ENCODE measurements at places on chromosomes 3 and 15. TPM values are rescaled to one million over a fixed set of nuclear protein-coding genes. Genes with fewer than 3 reads are reported as not detected.

FGD5 gene
- not detected for total RNA-seq

TRH gene
- not detected for total RNA-seq

ABHD17C gene
- 69.7 TPM for total RNA-seq

WDR76 gene
- total RNA-seq = 7.8 TPM

MITF gene
- 47.7 TPM for total RNA-seq

LSAMP gene
- total RNA-seq = 0.90 TPM

COMMD2 gene
- total RNA-seq = 77.1 TPM

DNA sequence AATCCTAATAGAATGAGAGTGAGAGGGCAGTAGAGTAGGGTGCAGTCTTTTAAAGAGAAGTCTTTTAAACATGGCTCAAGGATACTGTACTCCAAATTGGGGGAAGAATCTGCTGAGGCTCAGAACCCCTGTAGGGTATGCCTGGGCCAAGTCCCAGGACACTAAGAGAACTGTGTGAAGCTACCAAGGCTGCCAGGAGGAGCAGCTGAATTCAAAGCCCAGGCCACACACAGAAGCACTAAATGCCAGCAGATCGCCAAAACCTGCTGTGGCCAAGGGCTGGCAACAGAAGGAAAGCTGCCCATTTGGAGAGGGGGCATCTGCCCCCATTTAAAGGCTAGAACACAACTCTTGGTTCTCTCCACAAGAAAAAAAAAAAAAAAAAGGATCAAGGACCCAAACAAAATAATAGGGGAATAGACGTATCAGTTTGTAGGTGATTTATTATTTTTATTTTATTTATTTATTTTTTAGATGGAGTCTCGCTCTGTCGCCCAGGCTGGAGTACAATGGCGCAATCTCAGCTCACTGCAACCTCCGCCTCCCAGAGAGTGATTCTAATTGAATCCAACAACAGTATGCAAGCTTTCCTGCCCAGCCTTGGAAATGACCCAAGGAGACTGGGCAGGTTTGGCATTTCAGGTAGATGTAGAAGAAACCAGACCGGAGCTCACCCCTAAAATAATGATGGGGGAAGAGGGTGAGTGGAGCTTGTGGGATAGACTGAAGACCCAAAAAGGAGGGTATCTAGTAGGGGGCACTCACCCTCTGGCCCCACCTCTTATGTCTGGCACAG, 279.0 kb upstream of the WNT5A start:
- no peak for DNase-seq

DNA sequence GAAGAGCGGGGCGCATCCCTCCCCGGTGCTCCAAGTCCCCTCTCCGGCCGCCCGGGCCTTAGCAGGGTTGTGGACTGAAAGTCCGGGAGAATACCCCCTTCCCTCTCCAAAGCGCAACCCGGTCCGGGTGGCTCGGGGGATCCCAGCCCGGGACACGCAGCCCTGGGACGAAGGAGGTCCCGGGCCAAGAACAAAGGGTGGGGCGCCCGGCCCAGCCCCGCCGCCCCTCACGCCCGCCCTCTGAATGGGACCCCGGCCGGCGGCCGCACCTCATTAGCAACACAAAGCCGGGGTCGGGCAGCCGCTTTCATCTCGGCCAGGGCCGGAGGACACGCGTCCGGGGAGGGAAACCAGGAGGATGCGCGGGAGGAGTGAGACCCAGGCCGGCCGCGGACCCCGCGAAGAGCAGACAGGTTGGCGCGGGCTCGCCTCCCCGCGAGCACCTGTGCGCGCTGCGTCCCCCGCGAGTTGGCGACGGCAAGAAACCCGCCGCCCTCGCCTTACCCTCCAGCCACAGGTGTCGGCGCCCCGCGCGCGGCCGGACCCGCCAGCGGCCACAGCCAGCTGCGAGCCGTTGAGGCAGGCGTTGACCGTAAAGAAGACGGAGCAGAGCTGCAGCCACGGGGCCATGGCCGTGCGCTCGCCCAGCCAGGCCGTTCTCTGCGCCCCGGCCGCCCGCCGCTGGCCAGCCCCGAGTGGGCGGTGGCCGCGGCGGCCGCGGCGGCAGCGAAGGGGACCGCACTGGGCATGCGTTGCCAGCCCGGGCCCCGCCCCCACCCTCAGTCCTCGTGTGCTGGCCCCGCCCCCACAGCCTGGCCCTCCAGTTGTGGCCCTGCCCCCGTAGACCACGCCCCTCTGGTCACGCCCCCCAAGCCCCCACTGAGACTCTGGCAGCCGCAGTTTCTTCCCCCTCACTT, at the start of gene IL17RD:
IL17RD (minus strand) TSS at position 697 of the 917 bp plus-strand sequence; CDS start at position 630, 67 bp downstream.
- DNase-seq = peak; percentile 82

DNA sequence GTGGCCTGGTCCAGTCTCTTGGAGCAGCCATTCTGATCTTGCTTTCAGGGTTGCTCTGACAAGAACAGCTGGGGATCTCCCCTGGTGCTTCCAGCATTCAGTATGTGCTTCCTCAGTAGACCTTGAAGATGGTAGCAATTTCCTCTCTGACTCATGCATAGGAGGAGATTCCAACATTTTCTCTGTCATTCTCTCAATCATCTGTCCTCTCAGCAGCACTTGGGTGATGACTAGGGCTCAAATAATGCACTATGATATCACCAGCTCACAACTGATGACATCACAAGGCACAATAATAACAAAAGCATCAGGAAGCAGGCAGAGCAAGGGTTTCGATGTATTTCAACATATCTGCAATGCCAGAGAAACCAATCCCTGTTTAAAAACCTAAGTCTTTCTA, 52.7 kb downstream of the NFKBIZ start:
- no peak for DNase-seq

- no peak for DNase-seq
Measured at GRCh38 chr3:181701096-181701495, 10.6 kb upstream of the SOX2 start.

- DNase-seq = no peak
Measured at GRCh38 chr15:66196602-66197001, 56.9 kb downstream of the MEGF11 start.

- no peak for DNase-seq
Measured at GRCh38 chr15:84764989-84765388, 16.6 kb downstream of the ZNF592 start.

DNA sequence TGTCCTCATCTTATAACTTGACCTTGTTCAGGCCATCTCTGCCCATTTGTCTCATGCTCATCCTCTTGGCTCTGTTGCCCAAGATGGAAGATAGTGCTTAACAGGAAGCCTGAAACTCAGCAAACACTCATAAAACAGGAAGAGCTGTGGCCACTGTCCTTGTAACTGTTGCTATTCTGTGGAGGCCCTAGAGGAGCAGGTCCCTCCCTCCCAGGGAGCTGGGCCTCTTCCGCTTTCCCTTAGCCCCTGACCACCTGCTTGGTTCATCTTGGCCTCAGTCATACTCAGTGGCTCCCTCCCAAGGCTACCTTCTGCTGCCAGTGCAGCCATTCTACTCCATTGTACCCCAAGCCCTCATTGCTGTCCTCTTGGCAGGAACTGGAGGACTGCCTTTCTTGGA, 3.5 kb downstream of the MAPKAPK3 start:
- no peak for DNase-seq

DNA sequence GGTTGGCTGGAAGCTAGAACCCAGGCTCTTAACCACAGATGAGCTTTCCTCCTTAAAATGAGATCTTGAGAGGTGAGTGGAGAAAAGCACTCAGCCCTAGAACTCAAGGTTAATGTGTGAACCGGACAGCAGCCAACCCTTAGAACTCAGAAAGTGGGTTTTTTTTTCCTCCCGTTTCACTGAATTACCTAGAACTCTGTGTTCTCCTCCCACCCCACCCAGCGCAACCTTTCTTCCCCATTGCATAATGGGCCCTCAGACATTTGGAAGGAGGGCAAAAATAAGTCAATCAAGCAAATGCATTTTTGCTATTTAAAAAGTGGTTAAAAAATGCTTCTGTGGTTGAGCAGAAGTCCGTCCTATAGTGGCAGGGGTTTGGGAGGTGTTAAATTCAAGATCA, 36.7 kb downstream of the POC1A start:
- no peak for DNase-seq

- DNase-seq = no peak
Measured at GRCh38 chr3:23704298-23704697, 101.5 kb upstream of the UBE2E1 start.

DNA sequence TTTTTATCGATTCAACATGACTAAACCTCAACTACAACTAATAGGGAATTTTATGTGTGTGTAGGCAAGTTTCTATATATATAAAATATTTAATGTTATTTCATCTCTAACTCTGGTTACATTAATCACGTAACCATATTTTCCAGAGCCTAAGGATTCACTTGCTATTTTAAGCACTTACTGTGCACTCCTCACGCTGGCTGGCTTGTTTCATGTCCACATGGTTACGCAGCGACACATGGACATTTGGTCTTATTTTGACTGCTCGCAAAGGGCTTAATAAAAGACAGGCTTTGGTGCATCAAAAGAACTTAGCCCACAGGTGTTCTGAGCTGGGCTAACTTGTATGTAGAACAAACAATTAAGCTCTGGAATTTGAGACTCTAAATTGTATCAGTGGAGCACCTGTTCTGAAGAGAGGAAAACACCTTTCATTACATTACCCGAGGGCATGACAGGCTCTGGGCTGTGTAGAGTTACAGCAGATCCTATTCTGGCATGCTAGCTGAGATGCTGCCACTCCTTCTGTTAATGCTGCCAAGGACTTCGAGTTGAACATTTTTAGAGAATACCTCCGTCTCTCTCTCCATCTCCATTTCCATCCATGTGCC, 130.0 kb upstream of the NR2F2 start:
- DNase-seq = no peak

DNA sequence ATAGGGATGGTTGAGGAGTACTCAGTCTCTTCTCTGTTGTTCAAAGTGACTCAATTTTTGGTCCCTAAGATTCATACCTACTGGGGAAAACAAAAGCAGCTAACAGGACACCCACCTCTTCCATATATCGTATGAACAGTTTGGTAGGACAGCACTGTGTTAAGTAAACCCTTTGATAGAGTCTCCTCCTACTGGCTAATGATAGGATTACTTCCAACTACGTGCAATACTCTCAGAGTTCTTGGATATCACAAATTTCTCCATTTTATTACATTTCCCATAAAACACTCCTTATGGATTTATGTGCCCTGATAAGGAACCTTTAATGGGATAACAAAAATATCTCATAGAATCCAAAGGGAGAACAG, 200.2 kb upstream of the GOLGA6L4 start:
- DNase-seq = no peak

DNA sequence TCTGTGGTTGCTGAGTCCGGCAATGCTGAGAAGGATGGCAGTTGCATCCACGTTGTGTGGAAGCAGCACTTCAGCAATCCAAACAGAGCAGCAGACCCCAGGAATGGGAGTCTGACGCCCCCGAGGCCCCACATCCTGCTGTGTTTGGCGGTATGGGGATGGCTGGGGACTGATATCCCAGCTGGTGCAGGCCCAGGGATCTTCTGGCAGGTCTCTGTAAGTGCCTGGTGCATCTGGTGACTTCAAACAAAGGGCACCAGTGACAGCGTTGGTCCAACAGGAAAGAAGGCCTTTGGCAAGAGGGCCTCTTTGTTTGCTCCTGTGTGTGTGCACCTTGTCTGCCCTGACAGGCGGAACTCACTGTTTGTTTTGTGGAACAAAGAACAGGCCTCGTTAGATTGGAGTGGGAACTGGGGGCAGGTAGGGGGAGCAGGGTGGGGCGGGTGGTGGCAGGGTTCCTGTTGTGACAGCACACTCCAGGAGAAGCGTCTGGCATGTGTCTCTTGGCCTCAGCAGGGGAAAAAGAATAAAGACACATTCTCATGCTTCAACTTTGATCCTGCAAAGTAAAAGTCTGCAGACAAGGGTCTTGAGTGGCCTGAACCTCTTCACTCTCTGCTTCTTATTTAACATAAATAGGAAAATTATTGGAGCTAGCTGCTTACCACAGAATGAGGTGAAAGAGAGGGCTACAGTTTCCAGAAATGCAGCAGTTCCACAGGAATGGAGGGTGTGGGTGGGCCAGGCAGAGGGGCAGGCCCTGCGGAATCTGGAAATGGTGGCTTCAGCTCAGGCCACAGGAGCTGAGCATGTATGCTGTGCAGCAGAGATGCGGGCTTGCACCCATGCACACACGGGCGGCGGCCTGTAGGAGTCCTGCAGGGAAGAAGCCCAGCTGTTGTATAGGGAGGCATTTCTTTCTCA, 94.5 kb upstream of the MYZAP start:
- DNase-seq = peak; percentile 74

DNA sequence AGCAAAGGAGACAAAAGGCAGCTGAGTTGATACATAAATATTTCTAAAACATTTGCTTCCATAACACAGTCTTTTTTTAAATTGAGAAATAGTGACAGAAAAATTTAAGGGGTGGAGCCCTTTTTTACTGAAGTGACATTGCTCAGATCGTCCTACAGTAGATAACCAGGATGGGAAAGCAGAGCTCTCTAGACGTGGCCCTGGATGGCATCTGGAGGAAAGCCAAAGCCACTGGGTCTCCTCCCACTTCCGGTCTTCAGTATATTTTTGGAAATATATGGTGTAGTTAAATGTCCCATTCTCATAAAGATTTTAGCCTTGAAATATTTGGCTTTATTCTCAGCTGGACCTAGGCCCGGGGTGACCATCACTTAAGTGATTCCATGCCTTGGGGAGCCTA, 326.1 kb downstream of the ZNF621 start:
- no peak for DNase-seq

- DNase-seq = peak; percentile 58
Measured at GRCh38 chr15:65952391-65953053, 83.2 kb downstream of the RAB11A start.

- no peak for DNase-seq
Measured at GRCh38 chr15:33888176-33888575, 80.1 kb upstream of the CHRM5 start.

DNA sequence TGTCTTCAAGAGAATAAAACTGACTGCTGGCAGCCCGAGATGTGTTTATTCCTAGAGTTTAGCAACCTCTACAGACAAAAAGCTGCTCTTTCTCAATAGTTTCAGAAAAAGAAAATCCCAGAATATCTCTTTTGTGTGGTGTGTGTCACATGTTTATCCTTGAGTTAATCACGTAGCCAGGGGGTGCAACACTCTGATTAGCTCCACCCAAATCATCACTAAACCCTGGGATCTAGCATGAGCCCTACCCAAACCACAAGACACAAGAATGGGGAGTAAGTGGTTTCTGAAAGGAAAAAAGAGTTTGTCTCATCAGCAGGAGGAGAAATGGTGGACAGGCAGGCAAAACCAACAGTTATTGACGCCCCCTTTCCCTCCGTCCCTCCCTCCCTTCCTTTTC, 78.5 kb upstream of the AGBL1 start:
- no peak for DNase-seq

Measured in Calu3 (cell line).